ENCODE measurements at places on chromosomes 11 and 22.
A peak's percentile ranks its signal among the peaks of the same experiment; 100 is the strongest.

- no peak for DNase-seq
These were observed 4.5 kb downstream of the IFITM5 start for GRCh38 chr11:294780-295179.

DNA sequence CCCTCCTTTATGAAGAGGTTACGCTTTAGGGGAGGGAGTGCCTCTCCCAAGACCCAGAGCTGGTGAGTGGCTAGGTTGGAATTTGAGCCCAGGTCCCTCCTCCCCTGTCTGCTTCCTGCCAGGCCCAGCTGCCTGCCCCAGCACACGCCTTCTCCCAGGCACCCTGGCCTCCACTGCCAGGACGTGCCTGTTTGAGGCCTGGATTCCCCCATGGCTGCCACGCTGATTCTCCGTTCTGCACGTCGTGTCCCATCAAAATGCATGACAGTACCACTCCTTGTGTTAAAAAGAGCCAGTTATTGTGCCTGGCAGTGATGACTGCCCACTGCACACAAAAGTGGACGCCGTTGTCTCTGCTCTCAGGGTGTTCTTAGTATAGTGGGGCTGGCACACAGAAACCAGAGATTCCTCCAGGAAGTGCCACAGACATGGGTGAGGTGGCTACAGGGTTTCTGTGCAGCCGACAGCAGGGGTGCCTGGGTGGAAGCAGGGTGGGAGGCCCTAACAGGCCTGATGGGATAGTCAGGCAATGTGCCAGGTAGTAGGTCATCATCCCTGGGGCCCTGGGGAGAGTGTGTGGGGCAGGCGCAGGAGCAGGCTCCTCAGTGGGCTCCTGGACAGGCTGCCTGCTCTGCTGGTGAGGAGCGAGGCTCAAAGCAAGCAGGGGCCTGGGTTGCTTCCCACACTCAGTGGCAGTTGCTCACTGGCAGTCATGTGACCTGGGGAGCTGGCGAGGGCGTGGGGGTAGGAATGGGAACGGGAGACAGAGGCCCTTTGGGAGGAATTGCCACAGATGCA lies 24.2 kb downstream of the MED15 start:
- no peak for DNase-seq

GRCh38 chr22:43273902-43274484 lies 69.2 kb downstream of the SCUBE1 start:
- peak; percentile 50 for DNase-seq

- no peak for DNase-seq
These were observed 850.1 kb downstream of the NTM start for GRCh38 chr11:132220474-132220873.

DNA sequence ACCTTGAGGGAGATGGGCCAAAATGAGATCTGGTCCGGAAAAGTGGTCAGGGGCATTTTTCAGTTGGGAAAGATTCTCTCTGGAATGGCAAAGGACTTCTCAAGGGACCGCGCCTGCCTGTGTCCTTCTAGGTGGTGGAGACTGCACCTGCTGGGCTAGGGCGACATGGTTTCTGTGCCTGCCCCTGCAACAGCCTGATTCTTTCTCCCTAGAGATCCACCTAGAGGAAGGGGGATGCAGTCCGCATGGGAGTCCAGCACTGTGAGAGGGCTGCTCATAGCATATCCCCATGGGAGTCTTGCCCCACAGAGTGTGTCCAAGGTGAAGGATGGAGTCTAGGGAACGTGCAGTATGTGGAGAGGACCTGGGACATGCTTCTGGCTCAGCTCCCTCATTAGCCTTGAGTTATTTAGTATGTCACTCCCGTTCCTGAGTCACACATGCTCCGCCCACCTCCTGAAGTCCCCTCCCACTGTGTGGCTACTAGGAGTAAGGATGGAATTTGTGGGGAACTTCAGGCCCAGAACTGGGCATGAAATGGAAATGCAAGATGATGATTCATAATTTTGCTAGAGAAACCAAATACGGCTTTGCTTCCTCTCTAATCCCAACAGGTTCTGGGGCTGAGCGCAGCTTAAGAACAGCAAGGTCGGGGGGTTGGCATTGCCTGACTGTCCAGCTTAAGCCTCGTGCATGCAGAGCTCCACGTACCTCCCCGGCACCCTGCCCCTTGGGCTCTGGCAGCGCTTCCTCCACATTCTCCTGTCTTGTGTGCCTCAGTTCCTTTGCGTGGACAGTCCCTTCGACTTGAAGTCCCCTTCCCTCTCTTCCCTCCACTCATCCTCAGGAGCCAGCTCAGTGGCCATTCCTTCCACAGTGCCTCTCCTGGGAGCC lies 35.0 kb downstream of the GRIK4 start:
- DNase-seq = no peak

GRCh38 chr11:3802011-3802790 lies 4.8 kb upstream of the NUP98 start:
- DNase-seq = no peak

GRCh38 chr22:30402028-30402765 lies 5.4 kb downstream of the SEC14L2 start:
- DNase-seq = no peak

DNA sequence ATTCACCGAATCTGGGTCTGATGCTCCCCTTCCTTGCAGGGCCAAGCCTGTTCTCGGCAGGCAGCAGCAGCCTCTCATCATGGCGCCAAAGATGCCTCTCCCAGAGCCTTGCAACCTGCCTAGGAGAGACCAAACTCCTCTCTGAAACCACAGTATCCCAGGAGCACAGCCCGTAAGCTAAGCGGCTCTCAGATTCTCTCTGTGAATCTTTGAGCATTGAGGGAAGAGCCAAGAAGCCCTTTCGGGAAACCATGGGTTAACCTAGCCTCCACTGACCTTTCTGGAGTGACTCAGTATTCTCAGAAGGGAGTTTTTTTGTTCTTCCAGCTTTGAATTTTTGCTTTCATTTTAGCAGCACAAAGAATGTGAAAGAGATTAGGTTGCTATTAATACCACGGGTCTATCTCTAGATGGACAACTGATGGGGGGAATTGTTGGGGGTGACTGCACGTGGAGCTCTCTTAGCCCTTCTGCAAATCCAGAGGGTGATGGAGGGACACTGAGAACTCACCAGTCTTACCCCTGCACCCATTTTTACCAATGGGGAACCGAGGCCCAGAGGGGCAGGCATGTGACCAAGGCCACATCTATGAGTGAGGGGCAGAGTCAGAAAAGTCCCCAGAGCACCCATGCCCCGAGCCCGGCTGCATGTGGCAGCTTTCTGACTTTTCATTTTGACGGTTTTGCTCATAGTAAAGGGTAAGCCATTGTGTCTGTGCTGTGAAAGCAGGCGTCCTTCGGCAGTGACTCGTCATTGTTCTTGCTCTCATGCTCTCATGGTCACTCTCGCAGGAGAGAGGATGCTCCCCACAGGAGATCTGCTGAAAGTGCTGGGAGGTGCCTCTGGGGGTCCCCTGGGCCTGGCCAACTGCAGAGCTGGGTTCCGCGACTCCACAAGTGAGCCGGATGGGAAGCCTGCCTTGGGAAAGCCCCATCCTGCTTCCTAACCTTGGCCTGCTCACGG lies 36.0 kb downstream of the IRAG1 start:
- DNase-seq = peak; percentile 16

GRCh38 chr11:19482319-19483100 lies 230.1 kb upstream of the NAV2 start:
- DNase-seq = no peak

GRCh38 chr11:131658414-131658813 lies 288.0 kb downstream of the NTM start:
- DNase-seq = no peak

GRCh38 chr11:71489311-71490043 lies 36.5 kb downstream of the NADSYN1 start:
- peak; percentile 81 for DNase-seq

- DNase-seq = no peak
These were observed 80.8 kb downstream of the GRK3 start for GRCh38 chr22:25645266-25645665.

DNA sequence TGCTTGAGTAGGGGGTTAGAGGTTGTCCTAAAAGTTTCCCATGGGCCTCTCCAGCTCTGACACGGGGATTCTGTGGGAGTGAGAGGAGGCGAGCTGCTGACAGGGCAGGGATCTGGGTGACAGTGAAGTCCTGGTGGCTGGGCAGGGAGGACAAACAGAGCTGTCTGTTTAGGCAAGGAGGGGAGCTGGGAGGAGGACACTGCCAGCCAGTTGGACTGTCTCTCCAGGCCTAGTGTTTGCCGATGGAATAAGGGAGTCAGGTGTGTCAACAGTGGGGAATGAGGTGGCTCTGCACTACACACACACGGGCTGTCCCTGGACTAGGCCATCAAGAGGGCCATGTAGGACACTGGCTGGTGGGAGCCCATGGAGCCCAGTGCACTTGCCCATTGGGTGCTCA lies 20.6 kb upstream of the SYT7 start:
- DNase-seq = no peak

GRCh38 chr22:17192186-17192585 lies 27.0 kb downstream of the ADA2 start:
- DNase-seq = no peak

All from activated CD4-positive, alpha-beta T cell treated with anti-CD3 and anti-CD28 coated beads for 48 hours (primary cell).